ENCODE measurements at places on chromosomes 4 and X.

- DNase-seq = no peak
Observed at GRCh38 chr4:143473334-143474126, 40.0 kb upstream of the SMARCA5 start.

GRCh38 chr4:59612235-59612634 is 1587.9 kb upstream of the ADGRL3 start:
- no peak for DNase-seq

- DNase-seq = no peak
Observed at GRCh38 chr4:86960557-86960961, 25.7 kb downstream of the AFF1 start.

DNA sequence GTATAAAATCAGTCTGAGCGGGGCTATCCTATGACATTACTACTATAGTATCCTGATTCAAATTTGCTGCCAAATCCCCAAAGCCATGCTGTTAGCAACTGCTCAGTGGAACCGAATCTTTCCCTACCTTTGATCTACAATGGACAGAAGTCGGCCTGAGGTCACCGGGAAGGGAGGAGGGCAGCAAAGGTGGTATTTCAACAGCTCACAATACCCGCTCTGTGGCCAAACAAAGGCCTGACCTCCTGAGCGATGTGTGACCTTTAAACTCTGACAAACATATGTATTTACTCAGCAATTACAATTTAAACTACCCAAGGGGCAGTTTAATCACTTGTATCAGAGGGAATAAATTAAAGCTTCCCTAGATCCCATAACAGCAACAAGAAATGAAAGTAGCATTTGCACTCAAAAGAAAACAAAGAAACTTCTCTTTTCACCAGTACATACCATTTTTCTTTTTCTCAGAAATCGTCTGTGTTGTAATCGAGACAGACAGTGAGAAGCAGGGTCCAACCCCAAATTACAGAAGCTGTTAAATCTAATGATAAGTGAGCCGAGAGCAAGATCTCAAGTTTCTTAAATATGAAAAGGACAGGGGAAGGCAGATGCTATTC is 11.6 kb upstream of the TMEM128 start:
- DNase-seq = no peak

- no peak for DNase-seq
Observed at GRCh38 chr4:153467897-153468262, 1.7 kb downstream of the TMEM131L start.

- DNase-seq = no peak
Observed at GRCh38 chr4:98638661-98639060, 19.8 kb downstream of the TSPAN5 start.

DNA sequence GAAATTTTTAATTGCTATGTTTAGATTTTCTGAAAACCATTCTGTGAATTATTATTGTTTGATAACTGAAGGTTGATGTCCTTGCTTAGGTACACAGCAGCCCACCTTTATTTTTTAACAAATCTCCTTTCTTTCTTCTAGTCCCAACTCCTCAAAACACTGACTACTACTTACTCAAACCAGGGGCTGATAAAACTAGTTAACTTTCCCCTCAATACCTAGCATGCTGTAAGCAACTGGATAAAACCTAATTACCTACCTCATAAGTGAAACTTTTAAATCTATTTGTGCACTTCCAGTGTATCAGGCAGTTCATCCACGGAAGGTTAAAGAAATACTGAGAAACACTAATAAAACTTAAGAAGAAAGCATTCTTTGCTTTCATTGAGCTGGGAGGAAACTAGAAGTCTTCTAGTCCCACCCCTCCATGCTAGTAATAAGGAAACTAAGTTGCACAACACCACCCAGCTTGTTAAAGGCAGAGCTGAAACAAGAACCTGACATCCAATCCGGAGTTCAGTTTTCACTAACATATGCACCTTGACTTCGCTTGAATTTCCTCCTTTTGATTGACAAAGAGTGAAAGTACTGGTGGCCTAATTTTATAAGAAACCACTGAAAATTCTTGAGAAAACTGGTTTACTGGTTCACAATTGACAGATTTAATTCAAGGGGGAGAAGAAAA is 180.2 kb upstream of the TET2 start:
- DNase-seq = peak; percentile 11

DNA sequence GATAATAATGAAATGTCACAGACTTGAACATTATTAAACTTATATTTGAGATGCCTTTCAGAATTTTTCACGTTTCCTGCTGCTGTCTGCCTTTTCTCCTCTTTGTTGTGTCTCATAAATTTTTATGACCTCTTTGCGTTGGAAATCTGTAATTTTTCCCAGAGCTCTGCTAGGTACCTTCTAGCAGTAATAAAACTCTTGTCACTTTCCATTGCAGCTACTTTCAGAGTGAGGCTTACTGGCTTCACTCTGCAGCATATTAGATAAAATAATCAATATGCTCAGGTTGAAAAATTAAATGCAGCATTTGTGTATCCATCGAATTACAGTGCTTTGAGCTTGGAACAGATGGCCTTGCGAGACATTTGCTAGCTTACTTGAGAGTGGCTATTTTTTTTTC is 689.0 kb downstream of the GRID2 start:
- no peak for DNase-seq

DNA sequence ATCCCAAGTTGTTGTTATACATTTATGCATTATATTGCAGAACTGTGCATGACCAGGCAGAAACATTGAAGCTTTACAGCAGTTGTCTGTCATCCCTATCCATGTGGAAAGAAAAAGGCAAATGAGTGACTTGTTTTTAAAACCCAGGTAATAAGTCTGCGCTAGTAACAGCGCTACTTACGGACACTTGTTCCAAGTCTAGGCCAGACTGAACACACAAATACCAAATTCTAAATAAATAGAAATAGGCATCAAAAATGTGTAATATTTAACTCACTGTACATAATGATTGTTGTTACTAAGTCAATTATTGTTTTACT is 548 bp upstream of the MAML3 start:
- DNase-seq = no peak

GRCh38 chr4:31995943-31996901 is 1276.1 kb downstream of the PCDH7 start:
- no peak for DNase-seq

GRCh38 chrX:85084770-85085393 is 81.2 kb downstream of the APOOL start:
- peak; percentile 8 for DNase-seq

DNA sequence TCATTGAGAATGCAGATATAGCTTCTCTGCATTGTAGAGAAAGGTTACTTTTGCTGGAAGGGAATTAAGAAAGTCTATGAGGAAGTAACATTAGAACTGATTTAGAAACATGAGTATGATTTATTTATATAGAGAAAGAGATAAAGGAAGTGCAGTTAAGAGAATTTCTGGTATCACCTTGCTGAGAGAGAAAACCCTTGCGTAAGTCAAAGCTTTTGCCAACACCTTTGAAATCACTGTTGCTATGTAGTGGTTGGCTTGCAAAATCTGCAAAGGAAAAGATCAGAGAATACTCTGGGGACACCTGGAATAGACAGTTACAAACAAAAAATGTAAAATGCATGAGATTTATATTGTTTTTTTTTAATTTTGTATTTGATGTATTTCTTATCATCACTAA is 137.3 kb upstream of the RXFP1 start:
- DNase-seq = no peak

- no peak for DNase-seq
Observed at GRCh38 chr4:55887594-55887993, 34.1 kb downstream of the EXOC1 start.

DNA sequence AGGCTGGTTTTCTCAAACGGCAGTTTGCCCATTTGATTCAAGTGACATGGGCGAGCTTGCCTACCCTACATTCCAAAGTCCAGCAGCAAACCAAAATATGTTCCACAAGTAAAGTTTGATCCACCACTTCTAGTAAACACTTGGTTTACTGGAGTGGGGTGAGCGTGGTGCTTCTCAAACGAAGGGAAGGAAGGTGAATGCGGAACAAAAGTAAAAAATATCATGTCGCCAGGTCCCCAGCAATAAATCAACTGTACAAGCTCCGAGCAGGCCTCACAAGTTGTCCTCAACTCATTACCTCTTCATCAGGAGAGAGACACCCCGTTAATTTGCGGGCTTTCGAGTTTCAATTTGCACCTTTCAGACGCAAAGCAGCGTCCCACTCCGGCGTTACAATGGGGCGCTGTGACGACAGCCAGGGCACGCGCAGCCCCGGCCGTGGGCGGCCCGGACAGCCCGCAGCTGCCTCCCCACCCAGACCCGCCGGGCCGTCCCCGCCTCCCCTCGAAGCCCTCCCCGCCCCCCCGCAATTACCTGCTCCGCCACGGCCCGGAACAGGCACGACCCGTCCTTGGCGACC is 1.0 kb downstream of the OTUD4 start:
- peak; percentile 47 for DNase-seq

GRCh38 chrX:109760209-109760921 is 27.3 kb upstream of the ACSL4 start:
- DNase-seq = no peak

DNA sequence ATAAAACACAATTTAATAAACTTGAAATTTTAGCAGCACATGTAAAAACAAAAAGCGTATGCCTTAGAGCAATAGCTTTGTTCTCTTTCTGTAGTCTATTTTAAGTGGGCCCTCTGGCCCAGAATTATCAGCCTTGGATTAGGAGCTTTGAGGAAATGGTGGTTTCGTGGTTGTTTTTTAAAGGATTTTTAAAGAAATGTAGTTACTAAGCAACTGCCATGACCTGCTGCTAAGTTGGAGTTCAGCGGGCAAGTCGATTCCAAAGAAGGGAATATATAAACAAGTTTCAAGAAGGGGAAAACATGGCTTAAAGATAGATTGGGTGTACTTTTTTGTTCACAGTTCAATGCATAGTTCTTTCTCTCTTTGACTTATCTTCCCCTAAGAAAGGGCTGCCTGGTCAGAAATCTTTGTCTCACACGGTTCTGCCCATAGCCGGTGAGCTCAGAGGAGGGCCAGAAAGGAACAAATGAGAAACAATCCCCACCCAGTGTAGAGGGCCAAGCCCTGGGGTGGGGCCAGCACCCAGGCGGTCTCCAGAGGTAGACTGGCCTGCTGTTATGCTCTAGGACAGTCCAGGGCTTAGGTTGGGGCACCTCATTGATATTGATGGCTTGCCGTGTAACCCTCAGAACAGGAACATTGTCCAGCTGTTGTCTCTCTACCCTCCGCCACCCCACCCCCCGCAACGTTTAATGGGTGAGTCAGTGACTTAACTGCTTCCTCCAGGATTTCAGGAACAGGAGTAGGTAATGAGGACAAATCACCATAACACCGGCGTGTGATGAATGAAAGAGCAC is 32.5 kb downstream of the DLG3 start:
- DNase-seq = no peak

Data from GM12892 (cell line).